ENCODE measurements at places on chromosomes 16 and 17.

GRCh38 chr16:30924076-30924912 is 922 bp downstream of the FBXL19 start:
- DNase-seq, result peak; percentile 26

DNA sequence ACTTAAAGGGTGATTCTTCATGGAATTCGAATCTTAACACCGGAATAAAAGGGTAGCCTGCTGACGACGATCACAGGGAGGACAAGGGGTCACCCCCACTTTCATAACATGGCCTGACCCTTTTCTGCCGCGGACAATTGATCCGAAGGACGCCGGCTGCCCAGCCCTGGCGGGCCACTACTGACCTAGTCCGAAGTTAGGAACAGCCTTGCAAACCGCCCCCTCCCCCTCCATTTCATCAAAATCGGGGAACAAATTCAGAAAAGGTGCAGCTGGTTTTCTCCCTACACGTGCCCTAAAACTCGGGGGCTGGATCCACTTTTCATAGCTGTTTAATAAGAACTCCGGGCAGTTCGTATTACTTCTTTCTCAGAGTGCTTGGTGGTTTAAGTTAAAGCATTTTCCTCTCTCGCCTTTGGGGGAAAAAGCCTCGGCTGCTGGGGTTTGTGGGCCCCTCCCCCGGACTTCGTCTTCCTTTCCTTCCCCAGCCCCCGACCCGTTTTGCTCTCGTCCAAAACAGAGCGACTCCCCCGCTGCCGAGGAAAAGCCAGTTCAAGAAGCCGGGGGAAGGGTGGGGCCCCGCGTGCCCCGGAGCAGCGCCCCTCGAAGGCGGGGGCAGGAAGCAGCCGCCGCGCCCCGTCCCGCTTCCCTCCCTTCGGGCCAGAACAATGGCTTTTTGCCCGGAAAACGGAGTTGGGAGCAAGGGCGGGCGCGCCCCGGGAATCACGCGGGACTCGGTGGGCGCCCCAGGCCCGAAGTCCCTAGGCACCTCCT is 641 bp upstream of the CBX2 start:
- no peak for DNase-seq

GRCh38 chr16:2236337-2237101 is at the start of gene DNASE1L2:
Gene DNASE1L2, plus strand, starts transcription at chr16:2236444. Its CDS starts 373 bp downstream, at chr16:2236817.
- DNase-seq, result no peak

- no peak for DNase-seq
Observed at GRCh38 chr16:72939247-72939646, 108.7 kb downstream of the ZFHX3 start.

- DNase-seq, result no peak
Observed at GRCh38 chr17:21816592-21817567, 124.6 kb downstream of the KCNJ18 start.

- no peak for DNase-seq
Observed at GRCh38 chr16:6377956-6378355, 954.7 kb upstream of the RBFOX1 start.
